Glutamatergic neuron (in vitro differentiated cells): ENCODE measurements at places on chromosomes 2 and 18.

GRCh38 chr18:13362607-13363006 lies 144.0 kb downstream of the LDLRAD4 start:
- no peak overlapping the region for H3K27ac ChIP-seq
- no peak overlapping the region for H3K4me3 ChIP-seq
- H3K36me3 ChIP-seq: no peaks in the 10 kb centered on the region
- H3K27me3 ChIP-seq: peaks cover 5% of the 10 kb centered on the region
- no peak for DNase-seq

GRCh38 chr2:224378701-224379097 lies 23.2 kb downstream of the FAM124B start:
- no peak overlapping the region for H3K27ac ChIP-seq
- no peaks in the 10 kb centered on the region for H3K36me3 ChIP-seq

GRCh38 chr2:37692711-37693110 lies 21.3 kb upstream of the CDC42EP3 start:
- no peak overlapping the region for H3K4me3 ChIP-seq
- H3K4me1 ChIP-seq: no peaks in the 10 kb centered on the region
- H3K36me3 ChIP-seq: no peaks in the 10 kb centered on the region
- H3K27ac ChIP-seq: no peak overlapping the region
- no peak for DNase-seq
- no peaks in the 10 kb centered on the region for H3K27me3 ChIP-seq

DNA sequence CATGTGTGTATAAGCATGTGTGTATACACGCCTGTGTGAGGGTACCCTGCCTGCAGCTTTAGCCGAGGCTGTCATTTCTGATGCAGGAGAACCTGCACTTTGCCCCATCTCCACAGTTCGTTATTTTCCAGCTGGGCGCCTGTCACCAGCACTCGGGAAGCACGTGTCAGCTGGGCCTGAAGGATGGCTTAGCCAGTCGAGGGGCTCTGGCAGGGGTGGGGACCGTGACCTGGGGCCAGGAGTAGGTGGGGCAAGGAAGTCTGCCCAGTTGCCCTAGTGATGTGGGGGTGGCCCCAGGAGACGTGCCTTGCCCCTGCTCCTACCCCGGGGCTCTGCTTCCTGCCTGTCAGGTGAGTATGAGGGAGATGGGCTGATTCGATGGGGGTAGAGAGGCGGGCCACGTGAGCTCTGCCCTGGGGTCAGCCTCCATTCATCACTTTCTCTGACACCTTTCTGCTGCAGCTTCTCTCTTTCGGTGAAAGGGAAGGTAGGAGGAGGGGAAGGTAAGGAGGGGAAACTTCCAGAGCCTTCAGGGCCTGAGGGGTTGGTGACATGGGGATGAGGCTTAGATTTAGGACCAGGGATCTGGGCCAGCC lies 130.6 kb upstream of the SKOR2 start:
- H3K4me1 ChIP-seq: no peaks in the 10 kb centered on the region
- H3K36me3 ChIP-seq: no peaks in the 10 kb centered on the region
- H3K4me3 ChIP-seq: no peak overlapping the region
- no peak overlapping the region for H3K27ac ChIP-seq
- DNase-seq: no peak
- H3K27me3 ChIP-seq: peaks cover 5% of the 10 kb centered on the region

DNA sequence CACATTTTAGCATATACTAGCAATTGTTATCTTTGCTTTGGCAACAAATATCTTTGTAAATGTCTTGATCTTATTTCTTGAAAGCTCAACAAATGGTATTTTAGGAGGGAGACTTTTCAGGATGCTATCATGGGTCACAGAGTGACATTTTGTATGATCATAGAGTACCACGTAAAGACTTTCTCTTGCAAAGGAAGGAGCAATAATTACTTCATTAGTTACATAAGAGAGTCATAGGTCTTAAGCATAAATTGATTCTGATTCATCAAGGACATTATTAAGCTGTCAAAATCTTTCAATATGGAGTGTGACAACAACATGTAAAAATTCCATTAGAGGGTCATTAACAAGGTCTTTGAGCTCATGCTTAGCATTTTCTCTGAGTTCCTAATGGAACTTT lies 339.6 kb downstream of the NUP35 start:
- no peak overlapping the region for H3K27ac ChIP-seq
- H3K4me1 ChIP-seq: peaks cover 3% of the 10 kb centered on the region
- no peak overlapping the region for H3K4me3 ChIP-seq
